ENCODE measurements at places on chromosomes 5 and 9. TPM values are rescaled to one million over a fixed set of nuclear protein-coding genes. Genes with fewer than 3 reads are reported as not detected.

GLRA1 gene
- total RNA-seq: not detected

FGF1 gene
- 0.38 TPM for total RNA-seq

LPAR1 gene
- total RNA-seq: 16.8 TPM

ENTREP1 gene
- 0.53 TPM for total RNA-seq

PCDHA5 gene
- 0.13 TPM for total RNA-seq

PTGES gene
- 0.90 TPM for total RNA-seq

NR2F1 gene
- 1.6 TPM for total RNA-seq

All from bronchial epithelial cell (primary cell).